ENCODE measurements at places on chromosomes 2 and 18. TPM values are rescaled to one million over a fixed set of nuclear protein-coding genes. Genes with fewer than 3 reads are reported as not detected.

GRCh38 chr2:188522517-188522916, 230.8 kb downstream of the GULP1 start:
- no peak for DNase-seq

DNA sequence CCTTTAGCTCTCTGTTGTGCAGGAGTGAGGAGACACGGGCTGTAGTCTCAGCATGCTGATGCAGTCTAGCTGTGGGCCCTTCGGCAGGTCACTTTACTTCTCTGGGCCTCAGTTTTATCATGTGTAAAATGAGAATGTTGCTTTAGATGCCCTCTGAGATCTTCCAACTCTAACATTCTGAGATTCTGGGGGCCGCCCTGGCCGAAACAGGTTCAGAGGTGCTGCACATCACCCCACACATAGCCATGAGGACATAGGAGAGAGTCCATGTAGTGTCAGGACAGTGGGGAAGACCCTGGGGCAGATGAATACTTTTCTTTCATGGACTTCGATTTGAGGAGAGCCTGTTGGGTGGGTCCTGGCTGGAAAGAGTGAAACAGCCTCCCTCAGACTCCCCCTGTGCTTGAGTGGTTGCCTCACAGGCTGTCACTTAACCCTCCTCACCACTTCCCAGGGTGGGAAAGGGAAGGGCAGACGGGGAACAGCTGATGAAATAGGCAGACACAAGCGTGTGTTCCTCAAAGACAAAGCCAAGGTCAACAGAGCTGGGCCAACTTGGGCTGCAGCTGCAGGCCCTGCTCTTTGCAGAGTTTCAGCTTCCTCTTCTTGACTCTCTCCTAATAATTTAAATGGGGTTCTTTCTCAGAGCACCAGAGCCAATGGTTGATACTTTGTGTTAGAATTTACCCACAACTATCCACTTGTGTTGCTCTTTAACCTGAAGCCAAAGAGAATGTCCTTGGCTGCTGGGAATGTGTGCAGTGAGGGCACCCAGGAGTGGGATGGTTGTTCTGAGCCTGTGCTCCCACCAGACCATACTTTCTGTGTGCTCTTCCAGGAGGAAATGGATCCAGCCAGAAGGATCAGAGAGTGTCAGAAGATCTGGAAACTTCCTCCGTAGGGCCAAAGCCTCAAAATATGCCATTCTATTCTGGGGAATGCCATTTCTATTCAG, 14.7 kb upstream of the MRPL33 start:
- DNase-seq: no peak

Gene DSC1
- total RNA-seq: not detected

Gene SLC9A4
- total RNA-seq: not detected

Gene CDKL4
- 1.6 TPM for total RNA-seq

DNA sequence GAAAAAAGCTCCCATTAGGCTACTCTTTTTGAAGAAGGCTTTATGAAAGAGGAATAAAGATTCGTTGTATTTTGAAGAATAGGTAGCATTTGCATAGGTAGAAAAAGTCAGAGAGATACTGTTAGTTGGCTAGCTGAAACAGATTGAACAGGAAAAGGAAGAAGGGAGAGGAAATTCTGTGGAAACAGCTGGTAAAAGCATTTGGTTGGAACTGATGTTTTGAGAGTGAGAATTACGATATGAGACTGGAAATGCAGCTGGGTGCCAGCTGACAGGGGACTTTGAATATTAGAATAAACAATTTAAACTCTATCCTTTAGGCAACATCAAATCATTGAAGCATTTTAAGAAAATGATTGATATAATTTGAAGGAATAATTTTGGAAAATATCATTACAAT, 96.7 kb upstream of the CNTNAP5 start:
- no peak for DNase-seq

DNA sequence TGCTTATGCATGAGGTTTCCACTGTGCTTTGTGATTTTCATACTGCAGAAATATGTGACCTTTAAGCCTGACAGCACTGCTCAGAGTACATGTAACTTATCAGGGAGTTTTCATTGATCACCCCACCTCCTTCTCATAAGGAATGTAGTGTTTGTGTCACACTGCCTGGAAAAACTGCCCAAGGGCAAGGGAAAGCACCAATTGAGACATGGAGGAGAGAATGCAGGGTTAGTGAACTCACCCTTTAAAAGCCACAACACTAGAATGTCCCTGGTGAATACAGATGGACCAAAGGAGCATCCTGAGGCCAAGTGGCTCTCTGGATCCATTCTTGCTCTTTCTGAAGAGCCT, 147.2 kb upstream of the SPATS2L start:
- no peak for DNase-seq

DNA sequence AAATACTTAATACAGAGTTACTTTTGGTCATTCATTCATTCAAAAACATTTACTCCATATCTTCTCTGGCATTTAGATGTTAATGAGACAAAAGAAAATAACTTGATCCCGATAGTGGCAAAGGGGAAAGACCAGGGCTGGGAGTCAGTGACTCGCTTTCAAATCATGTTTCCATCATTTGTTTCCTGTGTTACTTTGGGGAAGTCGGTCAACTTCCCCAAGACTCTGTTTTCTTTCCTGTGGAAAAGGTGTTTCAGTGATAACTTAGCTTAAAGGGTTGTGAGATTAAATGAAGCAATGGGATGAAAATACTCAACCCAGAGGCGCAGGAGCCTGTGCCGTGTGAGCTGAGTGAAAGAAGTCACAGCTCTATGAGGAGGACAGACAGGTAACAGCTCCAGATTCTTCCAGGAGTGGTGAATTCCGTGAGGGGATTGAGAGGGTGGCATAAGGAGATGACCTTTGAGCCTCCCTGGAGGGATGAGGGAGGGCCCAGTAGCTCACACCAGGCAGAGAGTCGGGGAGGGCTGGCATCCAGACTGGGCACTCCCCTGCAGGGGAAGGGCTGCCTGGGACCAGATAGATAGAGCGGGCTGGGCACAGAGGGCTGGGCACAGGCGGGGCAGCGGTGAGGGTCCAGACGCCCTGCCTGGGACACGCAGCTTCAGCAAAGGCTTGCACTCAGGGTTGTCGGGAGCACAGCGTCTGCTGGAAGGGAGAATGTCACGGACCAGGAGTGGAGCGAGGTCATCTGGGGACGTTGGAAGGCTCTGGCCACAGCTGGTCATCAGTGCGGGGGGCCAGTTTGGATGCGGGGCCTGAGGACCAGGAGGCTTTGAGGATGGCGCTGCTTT, 70.1 kb downstream of the TSHZ1 start:
- DNase-seq: no peak

DNA sequence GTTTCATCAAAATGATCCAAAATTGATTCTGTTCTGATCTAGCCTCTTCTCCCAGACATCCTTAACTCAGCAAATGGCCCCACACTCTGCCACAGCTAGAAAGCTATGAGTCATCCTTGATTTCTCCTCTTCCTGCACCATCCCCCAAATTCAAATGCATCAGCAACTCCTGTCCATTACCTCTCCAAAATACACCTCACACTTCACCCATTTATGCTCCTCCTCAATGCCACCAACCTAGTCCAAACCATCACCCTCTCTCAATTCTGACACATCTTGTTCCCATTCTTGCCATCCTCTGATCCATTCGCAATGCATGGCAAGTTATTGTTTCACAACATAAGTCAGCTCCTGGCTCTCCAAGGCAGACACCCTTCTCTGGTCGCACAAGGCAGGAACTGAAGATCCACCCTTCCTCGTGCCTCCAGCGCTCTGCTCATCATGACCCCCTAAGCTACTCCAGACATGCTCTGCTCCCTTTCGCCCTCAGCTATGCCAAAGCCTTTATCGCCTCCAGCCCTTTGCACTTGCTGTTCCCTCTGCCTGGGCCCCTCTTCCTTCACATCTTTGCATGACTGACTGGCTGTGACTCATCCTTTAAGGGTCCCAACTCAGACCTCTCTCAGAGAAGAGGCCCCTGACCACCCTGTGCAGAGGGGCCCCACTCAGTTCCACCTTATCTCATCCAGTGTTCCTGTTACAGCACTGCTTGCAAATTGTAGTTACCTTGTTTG, 83.6 kb downstream of the MREG start:
- no peak for DNase-seq

Gene RESP18
- total RNA-seq: not detected

DNA sequence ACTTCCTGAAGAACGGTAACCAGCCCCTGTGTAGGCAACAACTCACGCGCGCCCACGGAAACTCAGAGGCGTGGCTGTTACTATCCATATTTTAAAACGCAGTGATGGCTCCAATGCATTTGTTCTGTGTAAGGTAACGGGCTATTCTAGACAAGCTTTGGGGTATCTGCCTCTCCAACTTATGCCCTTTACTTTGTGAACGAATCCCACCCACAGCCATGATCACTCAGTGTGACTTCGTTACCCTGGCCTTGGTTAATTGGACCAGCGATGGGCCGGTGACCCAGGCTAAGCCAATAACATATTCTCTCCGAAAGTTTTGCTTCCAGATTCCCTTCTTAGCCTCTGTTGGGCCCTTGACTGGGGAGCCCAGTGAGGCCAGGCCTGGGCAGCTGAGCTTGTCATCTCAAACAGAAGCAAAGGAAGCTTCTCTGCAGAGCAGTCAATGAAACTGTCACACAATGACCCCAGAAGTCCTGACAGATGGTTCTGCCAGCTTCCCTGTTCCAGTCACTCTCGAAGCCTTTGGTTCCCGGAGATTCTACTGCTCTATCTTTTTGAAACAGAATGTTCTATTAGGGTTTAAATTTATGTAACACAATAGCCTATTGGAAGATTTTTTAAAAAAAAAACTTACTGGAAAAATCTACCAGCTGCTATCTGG, 30.7 kb upstream of the ROCK2 start:
- peak; percentile 82 for DNase-seq

GRCh38 chr2:119862127-119862889, 102.6 kb downstream of the PTPN4 start:
- no peak for DNase-seq

Gene ACTG2
- total RNA-seq: not detected

- no peak for DNase-seq
Measured at GRCh38 chr18:37368110-37368954, 197.3 kb downstream of the CELF4 start.

GRCh38 chr18:39555496-39555895, 1989.9 kb upstream of the CELF4 start:
- DNase-seq: no peak

GRCh38 chr18:34802959-34803358, 92.9 kb downstream of the DTNA start:
- DNase-seq: peak; percentile 59

- DNase-seq: no peak
Measured at GRCh38 chr2:6054161-6054671, 362.0 kb downstream of the SOX11 start.

Gene C2orf72
- 27.9 TPM for total RNA-seq

- DNase-seq: no peak
Measured at GRCh38 chr2:232951891-232952290, 61.2 kb downstream of the NGEF start.

DNA sequence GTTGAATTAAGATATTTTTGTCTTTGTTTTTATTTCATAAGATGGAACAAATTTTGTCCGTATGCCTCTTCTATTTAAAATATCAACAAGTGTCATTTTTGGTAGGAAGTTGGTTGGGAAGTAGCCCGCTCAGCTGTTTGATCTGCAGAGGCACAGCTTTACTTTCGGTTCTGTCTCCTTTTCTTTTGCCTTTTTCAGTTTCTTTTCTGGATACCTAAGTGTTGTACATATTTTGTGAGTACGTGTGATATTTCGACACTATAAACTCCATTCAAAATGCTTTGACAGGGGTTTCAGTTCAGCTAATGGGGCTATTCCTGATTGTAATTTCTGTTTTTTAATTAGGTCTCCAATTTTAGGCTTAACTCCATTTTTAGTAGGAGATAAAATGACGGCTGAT, 1785.0 kb upstream of the LRRTM1 start:
- no peak for DNase-seq

- no peak for DNase-seq
Measured at GRCh38 chr2:79716266-79716665, 203.4 kb downstream of the CTNNA2 start.

DNA sequence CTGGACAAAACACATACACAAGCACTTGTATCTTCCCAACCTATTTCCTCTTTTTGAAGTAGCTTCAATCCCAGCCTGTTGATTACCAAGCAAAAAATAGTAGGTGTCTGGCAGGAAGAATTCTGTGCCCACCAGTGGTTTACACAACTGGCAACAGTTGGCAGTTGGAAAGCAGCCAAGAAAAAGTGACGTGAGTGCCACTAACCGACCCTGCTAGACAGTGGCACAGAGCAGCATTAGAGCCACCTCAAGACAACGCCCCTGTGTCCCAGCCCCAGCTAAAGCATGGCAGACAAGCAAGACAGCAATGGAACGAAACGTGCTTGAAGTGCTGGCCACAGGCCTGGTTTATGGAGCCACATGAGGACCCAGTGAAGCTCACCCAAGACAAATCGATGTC, 379.6 kb downstream of the FBXO15 start:
- DNase-seq: no peak

GRCh38 chr2:223959688-223960087, 2.4 kb downstream of the MRPL44 start:
- DNase-seq: no peak

- DNase-seq: no peak
Measured at GRCh38 chr2:17858064-17858463, 20.4 kb upstream of the KCNS3 start.

Gene RAB17
- not detected for total RNA-seq

- no peak for DNase-seq
Measured at GRCh38 chr2:53033411-53033810, 734.2 kb upstream of the CHAC2 start.

Gene ST6GAL2
- not detected for total RNA-seq

Gene MYOM1
- 0.06 TPM for total RNA-seq

- DNase-seq: no peak
Measured at GRCh38 chr2:201139836-201140604, 24.1 kb downstream of the CFLAR start.

DNA sequence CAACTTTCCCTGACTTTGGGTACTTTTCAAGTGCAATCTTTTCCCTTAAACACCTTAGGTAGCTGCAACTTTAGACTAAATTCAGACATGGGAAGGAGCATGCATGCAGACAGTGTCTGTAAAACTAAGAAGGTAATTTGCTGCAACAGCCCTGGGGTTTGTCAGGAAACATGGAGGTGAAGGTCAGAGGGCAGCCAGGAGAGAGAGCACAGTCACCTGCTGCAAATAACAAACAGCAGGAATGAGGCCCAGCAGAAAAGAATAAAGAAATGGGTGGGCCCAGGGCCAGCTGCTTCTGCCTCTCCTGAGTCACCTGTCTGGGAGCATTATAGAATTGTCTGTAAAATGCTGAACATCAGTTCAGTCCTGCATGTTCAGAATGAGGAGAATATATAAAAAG, 35.2 kb downstream of the MTHFD2 start:
- DNase-seq: no peak

DNA sequence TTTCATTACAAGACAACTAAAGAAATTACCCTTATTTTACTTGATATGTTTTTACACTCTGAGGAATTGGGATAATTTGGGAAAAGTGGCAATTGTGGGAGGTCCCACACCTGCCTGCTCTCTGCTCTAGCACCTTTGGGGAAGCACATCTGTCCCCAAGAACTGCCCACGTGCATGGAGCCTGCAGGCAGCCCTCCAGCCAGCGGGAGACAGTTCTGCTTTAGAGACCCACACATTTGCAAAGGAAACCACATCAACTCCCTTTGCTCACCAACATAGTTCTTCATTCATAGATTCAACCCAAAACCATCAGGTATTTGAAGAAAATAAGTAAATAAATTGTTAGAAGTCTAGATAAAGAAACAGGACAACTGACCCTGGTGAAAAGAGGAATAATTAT, 239.9 kb upstream of the ID2 start:
- DNase-seq: no peak
